ENCODE measurements at places on chromosomes 1 and 21.

- H3K4me3 ChIP-seq, result no peak overlapping the region
- no peaks in the 10 kb centered on the region for H3K4me1 ChIP-seq
- H3K27me3 ChIP-seq, result no peaks in the 10 kb centered on the region
Observed at GRCh38 chr1:197096137-197096536, 29.1 kb upstream of the F13B start.

DNA sequence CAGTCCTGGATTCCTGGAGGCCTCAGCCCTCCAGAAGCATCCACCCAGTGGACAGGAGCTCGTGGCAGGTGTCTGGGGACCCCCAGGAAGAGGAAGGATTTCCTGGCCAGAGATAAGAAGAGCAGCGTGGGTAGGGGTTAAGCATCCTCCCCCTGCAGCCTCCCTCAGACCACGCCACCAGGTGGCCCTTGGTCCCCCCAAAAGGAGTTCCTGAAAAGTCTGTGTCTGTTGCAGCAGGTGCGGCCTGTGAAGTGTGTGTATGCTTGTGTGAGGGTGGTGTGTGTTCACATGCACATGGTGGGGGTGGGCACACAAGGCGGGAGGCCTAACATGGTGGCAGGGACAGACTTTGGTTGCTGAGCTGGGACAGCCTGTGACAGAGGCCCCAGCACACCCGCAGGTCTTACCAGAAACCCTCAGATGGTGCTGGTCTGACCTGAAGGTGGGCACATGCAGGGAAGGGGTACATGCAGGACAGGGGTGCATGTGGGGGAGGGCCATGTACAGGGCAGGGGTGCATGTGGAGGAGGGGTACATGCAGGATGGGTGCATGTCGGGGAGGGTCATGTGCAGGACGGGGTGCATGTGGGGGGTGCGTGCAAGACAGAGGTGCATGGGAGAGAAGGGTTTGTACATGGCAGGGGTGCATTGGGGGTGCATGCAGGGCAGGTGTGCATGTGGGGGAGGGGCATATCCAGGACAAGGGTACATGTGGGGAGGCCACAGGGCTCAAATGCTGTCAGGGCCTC is 18.2 kb upstream of the RUNX3 start:
- no peak overlapping the region for H3K4me3 ChIP-seq
- H3K27me3 ChIP-seq, result no peaks in the 10 kb centered on the region
- DNase-seq, result no peak
- H3K27ac ChIP-seq, result no peak overlapping the region
- H3K4me1 ChIP-seq, result no peaks in the 10 kb centered on the region

DNA sequence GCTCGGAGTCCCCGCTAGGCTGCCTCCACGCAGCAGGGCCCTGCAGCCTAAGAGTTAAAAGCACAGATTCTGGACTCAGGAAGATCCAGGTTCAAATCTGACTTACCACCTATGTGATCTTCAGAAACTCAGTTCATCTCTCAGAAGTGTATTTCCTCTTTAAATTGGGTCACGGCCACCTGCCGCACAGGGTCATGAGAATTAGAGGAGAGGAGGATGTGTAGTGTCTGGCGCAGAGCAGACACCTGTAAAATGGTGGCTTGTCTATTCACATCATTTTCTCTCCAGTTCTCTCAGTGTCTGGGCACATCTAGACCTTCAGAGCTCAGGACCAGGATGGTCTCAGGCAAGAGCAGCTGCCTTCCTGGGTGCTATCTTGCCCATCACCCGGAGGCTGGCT is 45.8 kb downstream of the PTPRF start:
- no peak overlapping the region for H3K27ac ChIP-seq
- H3K4me1 ChIP-seq, result peaks cover 3% of the 10 kb centered on the region
- H3K27me3 ChIP-seq, result no peaks in the 10 kb centered on the region
- H3K4me3 ChIP-seq, result no peak overlapping the region
- DNase-seq, result no peak

DNA sequence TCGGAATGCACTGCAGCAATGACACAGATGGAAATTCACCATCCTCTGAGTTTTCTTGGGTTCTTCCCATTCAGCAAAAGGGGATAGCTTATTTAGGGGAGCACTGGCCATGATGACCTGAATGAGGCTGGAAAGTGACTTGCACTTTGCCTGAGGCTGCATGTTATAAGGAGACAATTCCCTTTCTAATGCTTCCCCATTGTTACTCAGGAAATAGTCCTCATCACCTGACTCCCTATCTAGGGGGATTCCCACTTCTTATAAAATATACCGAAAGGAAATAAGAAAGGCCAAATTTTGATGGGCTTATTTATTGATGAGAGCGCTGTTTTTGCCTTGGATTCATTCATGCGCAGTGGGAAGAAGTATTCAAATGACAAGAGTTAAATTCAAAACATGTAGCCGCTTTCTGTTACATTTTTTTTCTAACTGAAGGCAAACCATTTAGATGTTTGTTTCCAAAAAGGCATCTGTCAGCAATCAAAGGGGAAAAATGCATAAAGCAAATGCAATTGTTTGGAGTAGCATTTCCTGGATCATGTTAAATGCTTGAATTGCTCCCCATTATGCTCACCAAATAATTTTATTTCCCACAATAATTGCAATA is 220.3 kb upstream of the NFIA start:
- H3K27me3 ChIP-seq, result no peaks in the 10 kb centered on the region
- no peaks in the 10 kb centered on the region for H3K36me3 ChIP-seq

- H3K4me3 ChIP-seq, result no peak overlapping the region
- no peak overlapping the region for H3K27ac ChIP-seq
- no peaks in the 10 kb centered on the region for H3K36me3 ChIP-seq
- DNase-seq, result no peak
- H3K27me3 ChIP-seq, result no peaks in the 10 kb centered on the region
Observed at GRCh38 chr1:116716391-116716790, 37.8 kb upstream of the CD2 start.

DNA sequence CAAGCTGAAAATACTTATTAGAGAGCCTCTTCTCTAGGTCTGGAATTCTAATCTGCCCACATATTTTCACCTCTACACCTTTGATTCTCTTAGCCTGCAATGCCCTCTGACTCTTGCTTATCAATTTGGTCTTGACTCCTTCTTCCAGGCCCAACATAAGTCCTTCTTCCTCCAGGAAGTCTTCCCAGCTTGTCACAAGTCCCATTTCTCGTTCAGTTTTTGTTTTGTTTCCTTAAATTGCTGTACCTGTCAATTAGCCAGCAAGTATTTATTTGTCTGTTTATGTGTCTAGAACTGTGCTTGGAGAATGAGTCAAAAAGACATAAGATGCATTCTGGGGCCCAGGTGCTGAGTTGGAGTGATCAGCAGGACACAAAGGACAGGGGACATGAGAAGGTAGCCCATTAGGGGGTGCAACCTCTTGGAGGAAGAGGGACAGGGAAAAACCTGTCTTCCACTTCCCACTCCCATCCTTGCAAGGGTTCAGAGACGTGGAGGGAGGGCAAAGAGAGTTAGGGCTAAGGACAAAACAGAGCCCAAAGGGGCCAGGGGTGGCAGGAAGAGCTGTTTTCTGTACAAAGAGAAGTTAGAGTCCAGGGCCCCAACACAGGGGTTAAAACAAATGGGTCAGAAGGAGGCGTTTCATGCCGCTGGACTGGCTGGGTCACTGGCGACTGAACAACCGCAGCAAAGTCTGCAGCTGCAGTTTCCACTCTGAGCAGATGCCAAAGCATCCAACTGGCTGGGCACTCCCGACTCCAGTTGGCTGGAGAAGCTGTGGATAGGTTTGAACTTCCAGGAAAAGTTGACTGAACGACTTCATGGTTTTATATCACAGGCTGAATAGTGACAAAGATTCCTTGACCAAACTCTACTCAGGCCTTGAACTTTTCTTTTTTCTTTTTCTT is 10.7 kb upstream of the CNR2 start:
- H3K27ac ChIP-seq, result no peak overlapping the region
- no peaks in the 10 kb centered on the region for H3K36me3 ChIP-seq
- H3K4me3 ChIP-seq, result no peak overlapping the region
- no peaks in the 10 kb centered on the region for H3K27me3 ChIP-seq
- H3K4me1 ChIP-seq, result peaks cover 7% of the 10 kb centered on the region

DNA sequence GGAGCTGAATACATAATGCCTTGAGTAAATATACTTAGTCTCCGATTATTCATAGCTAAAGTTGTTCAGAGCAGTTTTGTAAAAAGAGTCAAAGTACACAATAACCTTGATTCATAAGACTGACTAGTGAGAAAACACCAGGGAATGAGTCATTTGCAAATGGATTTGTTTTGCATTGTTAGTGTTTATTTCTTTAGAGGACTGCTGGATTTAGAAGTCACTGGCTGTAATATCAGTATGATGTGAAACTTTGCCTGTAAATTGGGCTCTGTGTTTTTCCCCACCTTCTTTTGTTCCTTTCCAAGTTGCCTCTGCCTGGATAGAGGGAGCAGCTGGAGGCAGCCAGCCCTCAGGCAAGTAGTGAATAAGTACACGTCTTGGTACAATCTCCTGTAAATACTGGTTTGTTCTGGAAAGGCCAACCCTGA is 474.7 kb downstream of the NUF2 start:
- H3K4me3 ChIP-seq, result no peak overlapping the region
- DNase-seq, result no peak
- no peaks in the 10 kb centered on the region for H3K27me3 ChIP-seq

DNA sequence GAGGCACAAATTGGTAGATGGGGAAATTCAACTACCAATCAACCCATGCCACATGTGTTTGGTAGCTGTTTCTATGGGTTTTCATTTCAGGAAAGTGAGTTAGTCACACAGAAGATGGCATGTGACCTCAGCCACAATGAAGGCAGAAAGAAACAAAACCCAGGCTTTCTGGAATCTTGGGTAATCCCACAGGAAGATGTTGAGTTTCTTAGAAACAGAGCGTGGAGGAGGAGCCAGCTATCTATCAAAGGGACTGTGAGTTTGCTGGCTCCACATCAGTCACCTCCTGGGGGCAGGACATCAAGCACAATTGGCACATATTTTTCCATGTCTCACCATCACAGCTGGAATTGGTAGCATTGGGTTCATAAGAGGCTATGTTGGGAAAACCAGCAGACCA is 188.9 kb upstream of the PLXNA2 start:
- no peaks in the 10 kb centered on the region for H3K27me3 ChIP-seq
- no peak overlapping the region for H3K4me3 ChIP-seq
- H3K27ac ChIP-seq, result no peak overlapping the region
- no peak for DNase-seq

DNA sequence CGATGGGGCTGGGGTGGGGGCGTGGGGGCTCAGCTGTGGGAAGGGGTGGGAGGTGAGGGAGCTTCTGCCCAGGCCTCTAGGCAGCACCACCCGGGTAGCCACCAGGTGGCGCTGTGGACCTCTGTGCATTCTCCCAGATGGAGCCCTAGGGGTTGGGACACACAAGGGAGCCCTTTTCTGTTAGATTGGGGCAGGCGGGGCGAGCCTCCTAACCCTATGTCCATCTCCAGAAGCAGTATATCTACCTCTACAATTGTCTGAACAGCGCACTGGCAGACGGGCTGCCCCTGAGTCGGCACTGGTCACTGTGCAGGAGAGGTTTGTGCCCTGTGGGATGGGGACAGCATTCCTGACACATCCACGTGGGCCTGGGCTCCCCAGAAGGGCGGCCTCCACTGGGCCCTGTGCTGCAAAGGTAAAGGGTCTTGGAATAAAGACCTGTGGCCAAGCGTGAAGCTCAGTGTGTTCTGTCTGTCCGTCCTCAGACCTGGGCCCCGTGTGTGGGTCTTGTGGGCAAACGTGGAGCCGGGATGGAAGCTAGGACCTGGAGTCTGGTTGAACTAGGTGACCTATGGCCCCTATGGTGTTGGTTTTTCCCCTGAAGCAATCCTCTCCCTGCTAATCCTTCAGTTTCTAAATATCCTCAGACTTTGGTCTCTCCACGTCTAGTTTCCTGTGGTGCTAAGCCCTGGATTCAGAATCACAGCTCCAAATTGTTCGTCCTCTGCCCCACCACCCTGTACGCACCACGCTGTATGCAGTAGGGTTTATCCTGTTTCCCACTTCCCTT is 4.4 kb upstream of the LGR6 start:
- no peaks in the 10 kb centered on the region for H3K27me3 ChIP-seq
- H3K4me1 ChIP-seq, result peaks cover 16% of the 10 kb centered on the region
- no peak overlapping the region for H3K4me3 ChIP-seq
- peak; percentile 90 for DNase-seq

DNA sequence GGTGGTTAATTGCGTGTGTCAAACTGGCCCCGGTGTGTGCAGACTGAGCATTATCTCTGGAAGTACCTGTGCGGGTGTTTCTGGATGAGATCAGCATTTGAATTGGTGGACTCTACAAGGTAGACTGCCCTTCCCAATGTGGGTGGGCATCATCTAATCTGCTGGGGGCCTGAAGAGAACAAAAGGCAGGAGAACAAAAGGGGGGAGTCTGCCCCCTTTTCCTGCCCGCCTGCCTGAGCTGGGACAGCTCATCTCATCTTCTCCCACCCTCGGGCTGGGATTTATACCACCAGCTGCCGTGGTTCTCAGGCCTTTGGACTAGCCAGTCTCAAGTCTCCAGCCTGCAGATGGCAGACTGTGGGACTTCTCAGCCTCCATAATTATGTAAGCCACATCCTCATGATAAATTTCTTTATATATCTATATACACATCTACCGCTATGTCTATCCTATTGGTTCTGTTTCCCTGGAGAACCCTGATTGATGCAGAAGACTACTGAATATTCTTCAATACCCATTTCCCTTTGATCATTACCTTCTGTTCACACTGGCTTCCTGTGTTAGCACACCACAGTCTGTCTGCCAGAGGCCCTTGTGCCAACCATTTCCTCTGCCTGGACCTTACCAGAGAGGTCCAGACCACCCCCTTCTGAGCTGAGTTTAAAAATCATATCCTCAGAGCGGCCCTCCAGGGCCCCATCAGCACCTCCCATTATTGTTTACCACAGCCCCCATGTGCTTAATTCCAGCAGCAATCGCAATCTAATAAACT is 25.2 kb downstream of the RCAN1 start:
- no peaks in the 10 kb centered on the region for H3K36me3 ChIP-seq
- no peak overlapping the region for H3K4me3 ChIP-seq
- no peak for DNase-seq
- peak overlapping the region; percentile 78 for H3K27ac ChIP-seq
- peaks cover 29% of the 10 kb centered on the region for H3K4me1 ChIP-seq

- no peaks in the 10 kb centered on the region for H3K27me3 ChIP-seq
- DNase-seq, result no peak
- no peaks in the 10 kb centered on the region for H3K36me3 ChIP-seq
- no peak overlapping the region for H3K4me3 ChIP-seq
Observed at GRCh38 chr1:230342019-230342418, 84.1 kb downstream of the PGBD5 start.

DNA sequence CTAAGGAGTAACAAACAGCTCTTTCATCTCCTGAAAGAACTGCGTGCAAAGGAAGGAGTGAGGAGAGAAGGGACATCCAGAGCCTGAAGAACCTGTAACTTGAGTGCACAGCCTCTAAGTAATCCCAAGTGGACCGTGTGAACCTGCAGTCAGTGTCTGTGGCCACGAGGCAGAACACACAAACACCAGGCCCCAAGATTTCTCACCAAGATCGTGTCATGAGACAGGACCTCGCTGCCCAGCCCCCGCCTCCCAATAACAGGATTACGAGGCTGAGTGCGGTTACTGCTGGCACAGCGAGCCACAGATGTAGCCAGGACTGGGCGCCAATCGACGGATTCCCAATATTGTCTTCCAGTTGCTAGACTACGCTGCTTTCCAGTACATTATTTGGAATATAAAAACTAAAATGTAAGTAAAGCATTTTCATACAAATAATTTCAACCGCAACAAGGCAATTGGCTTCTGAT is 101.3 kb upstream of the SLC25A33 start:
- peak overlapping the region; percentile 75 for H3K27ac ChIP-seq
- H3K4me3 ChIP-seq, result no peak overlapping the region
- DNase-seq, result no peak
- H3K27me3 ChIP-seq, result no peaks in the 10 kb centered on the region
- peaks cover 6% of the 10 kb centered on the region for H3K4me1 ChIP-seq
- no peaks in the 10 kb centered on the region for H3K36me3 ChIP-seq

- H3K27me3 ChIP-seq, result no peaks in the 10 kb centered on the region
- H3K27ac ChIP-seq, result no peak overlapping the region
- no peak overlapping the region for H3K4me3 ChIP-seq
- DNase-seq, result no peak
Observed at GRCh38 chr1:90761781-90762589, 44.9 kb upstream of the BARHL2 start.
